CD4-positive, alpha-beta T cell treated with Interleukin-17A for 4 hours (primary cell): ENCODE measurements at places on chromosomes 7 and 10.

DNA sequence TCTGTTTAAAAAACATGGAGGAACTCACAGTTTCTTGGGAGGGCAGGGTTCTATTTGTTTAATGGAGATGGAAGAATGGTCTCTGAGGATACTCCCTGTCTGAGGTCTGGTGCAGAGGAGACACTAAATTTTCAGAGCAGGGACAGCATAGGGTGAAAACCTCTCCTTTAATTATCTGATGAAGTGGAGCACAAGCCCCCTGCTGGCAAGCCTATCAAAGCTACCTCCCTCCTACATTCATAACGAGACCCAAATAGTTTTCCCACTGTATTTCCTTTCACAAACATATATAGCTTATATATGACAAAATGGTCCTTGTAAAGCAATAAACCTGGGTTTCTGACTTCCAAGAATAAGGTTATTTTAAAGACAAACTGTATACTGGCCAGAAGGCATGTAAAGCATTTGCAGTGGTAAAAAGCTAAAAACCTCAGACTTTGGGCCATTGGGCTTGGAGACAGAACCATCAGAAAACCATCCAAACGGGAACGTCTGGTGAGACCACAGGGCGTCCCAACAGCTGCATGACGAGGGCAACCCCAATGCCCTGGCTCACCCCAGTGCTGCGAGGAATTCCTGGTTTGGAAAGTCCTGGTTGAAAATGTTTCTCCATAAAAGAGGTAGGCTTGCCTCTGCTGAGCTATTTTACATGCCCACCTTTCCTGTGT lies 201.3 kb downstream of the FANK1 start:
- no peak for DNase-seq

DNA sequence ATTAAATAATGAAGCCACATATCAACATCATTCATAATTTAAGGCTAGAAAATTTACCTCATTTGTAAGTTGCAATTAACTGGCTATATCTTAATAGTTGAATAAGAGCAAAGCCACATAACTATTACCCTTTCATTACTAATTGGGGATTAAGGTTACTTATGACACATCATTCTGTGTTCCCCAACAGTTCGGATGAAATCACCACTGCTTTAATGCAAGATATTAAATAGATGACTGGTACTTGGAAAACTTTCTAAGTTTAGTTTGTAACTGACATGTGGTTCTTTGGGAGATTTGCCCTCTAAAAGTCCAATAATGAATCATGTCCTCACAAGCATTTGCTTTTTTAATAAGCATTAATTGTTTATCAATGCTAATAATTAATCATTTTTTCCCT lies 109.1 kb downstream of the MTERF1 start:
- DNase-seq = no peak

GRCh38 chr10:71959526-71959925 lies 4.7 kb upstream of the CHST3 start:
- DNase-seq = no peak

DNA sequence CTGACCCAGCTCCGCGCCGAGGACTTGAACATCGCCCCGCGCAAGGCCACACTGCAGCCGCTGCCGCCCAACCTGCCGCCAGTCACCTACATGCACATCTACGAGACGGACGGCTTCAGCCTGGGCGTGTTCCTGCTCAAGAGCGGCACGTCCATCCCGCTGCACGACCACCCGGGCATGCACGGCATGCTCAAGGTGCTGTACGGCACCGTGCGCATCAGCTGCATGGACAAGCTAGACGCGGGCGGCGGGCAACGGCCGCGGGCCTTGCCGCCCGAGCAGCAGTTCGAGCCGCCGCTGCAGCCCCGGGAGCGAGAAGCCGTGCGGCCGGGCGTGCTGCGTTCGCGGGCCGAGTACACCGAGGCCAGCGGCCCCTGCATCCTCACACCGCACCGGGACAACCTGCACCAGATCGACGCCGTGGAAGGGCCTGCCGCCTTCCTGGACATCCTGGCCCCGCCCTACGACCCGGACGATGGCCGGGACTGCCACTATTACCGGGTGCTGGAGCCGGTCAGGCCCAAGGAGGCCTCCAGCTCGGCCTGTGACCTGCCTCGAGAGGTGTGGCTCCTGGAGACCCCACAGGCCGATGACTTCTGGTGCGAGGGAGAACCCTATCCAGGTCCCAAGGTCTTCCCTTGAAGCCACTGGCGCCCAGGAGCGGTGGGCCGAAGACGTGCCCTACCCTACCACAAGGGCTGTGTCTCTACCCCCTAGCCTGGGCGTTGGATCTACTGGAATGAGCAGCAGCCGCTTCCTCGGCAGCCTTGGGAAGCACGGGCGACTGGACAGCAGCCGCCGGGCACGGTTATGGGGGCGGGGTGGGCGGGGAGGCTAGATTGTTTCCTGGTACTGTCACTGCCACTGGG lies 945 bp downstream of the ADO start:
- no peak for DNase-seq

DNA sequence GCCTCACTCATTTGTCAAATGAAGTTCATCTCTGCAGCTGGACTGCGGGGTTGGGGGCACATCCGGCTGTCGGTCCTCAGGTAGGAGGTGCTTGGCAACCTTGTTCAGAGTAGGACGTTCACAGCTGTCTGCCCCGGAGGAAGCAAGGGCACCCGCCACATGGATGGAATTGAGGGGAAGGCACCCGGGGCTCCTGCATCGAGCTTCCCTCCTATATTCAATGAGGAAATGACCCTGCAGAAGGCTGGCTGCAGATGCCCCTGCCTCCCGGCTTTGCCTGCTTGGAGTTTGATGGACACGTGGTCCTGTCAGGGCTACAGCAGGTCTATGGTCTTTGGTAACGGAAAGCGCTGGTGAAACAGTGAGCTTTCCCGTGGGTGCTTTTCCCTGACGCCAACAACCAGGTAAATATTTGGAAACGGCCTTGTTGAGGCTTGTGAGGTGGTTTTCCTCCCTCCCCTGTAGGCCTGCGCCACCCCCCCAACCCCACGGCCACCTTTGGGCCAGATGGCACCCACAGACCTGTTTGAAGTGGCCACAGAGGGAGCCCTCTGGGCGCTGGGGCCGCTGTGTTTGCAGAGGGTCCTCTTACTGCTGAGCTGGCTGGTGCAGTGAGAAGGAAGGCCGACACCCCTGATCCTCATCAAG lies 32.9 kb downstream of the HTRA1 start:
- DNase-seq = no peak
